ENCODE measurements at places on chromosomes 4 and X.

DNA sequence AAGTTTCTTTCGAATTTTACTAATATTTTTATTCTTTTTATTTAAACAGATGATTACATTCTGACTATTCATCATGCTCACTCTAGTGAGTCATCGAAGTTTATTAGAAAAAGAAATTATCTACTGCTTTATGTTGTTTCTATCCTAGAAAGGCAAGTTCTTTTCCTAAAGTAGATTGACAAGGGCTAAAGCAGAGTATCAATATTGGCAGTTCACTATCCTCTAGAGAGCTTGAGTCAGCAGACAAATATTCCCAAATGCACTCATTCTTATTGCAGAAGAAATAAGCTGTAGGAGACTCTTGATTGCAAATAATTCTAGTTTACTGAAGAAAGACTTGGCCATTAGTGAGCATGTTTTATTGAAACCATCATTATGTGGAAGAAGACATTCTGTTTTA is 911.8 kb downstream of the CENPC start:
- DNase-seq, result no peak

GRCh38 chrX:151873096-151873495 is 39.6 kb upstream of the MAGEA4 start:
- no peak for DNase-seq

DNA sequence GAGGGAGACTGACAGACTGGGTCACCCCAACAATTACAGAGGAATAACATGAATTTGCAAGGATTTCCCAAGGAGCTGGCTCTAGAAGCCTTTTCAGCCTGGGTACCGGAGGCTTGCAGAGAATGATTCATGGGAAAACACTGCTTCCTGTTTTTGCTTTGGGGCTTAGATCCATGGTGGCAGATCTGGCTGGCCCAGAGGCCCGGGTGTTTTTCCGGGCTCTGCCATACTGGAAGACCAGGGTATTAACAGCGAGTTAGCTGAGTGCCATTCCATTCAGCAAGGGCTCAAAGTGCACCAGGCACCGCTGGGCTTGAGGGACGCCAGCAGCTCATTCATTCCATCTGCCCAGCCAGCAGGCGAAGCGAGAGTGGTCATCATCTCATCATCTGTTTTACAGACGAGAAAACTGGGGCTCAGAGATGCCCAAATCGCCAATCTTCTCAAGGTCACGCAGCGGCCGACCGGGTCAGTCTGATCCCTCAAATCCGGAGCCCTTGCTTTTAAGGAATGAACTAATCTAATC is 1.3 kb downstream of the WDR1 start:
- peak; percentile 58 for DNase-seq

- no peak for DNase-seq
Observed at GRCh38 chrX:120790552-120790951, 85.1 kb downstream of the CT47B1 start.

DNA sequence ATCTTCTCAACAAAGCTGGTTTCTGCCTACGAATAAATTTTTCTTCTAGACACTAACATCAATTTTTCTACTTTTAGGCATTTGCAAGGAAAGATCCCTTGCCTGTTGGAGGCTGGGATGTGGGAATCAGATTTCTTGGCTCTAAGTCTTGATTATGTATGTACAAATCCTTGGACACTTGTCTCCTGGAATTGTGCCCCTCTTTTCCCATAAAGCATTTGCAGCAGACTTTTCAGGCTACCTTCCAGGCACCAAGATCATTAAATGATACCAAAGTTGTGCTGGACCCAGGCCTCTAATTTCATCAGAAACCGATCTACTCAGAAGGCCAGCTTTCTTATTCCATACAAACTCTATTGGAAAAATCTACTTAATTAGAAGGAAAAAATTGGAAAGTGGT is 339.5 kb upstream of the DIPK2B start:
- DNase-seq, result no peak

- DNase-seq, result no peak
Observed at GRCh38 chr4:27908356-27908755, 1047.7 kb downstream of the STIM2 start.

Data from common myeloid progenitor, CD34-positive (primary cell).